Fibroblast of upper back skin (primary cell): ENCODE measurements at places on chromosomes 2 and 18.

DNA sequence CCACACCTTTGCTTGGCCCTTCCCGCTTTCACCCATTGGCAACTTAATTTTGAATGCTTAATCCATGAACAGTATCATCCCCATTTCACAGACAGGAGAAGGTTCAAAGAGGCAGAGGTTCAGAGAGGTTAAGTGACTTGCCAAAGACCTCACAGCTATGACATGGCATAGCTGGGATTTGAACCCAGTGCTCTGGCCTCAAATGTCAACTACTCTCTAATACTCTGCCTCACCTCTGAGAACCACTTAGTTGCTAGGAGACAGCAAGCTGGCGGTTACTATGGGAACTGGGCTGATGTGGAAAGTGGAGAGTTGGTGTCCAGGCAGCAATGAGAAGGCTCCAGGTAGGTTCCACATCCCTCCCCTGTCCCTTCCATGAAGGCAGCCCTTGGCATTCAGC is 15.8 kb upstream of the PRSS56 start:
- no peak for DNase-seq

- DNase-seq = peak; percentile 44
Measured at GRCh38 chr2:133748007-133748700, 179.9 kb upstream of the NCKAP5 start.

DNA sequence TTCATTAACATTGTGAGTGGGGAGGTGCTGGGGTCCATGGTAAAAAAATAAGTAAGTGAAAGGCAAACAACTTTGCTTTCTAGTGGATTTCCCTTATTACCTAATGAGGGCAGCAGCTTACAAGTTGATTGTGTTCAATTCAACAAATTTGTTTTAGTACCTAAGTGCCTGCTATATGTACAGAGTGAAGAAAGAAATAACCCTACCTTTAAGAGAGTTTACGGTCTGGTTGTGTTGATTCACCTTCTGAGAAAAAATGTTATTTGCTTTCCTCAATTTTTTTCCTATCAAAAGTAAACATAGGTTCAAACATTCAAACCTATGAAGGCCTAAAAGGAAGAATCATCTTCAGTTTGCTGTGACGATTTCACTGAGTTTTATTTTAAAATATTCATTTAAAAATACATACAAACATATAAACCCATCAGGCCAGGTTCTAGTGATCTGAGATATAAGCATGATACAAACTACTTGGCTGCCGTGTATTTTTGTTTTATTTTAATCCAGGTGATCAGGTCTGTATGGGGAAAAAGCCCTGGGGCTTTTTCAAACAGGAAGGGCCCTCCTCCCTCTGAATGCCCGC is 1.5 kb upstream of the SPTBN1 start:
- DNase-seq = no peak

- DNase-seq = no peak
Measured at GRCh38 chr2:239920693-239921365, 104.3 kb downstream of the NDUFA10 start.

DNA sequence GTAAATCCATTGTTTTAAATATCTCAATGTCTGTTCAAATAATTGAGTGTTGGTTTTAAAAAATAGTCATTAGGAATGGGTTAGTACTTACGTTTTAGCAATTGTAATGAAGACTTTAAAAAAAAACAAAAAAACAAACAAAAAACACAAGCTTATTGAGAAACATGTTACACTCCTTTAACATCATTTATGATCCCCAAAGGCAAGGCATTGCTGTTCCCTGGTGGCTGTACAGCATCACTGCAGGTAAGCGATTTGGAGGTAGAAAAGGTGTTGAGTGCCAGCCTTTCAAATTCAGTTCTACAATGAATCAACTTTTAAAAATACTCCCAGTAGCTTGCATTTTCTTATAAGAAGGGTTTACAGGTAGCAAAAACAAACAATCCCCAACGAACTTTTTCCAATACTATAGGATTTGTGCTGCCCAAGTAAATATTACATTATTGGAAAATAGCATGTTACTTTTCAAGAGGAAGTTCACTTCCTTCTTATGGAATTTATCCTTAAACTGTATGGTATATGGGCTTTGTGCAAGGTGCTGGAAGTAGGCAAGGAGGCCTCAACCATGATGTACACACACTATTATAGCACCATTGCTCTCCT is 27.5 kb downstream of the CNRIP1 start:
- no peak for DNase-seq

GRCh38 chr2:158772306-158773078 is 22.6 kb upstream of the DAPL1 start:
- DNase-seq = no peak

GRCh38 chr2:171571721-171572120 is 49.4 kb downstream of the CYBRD1 start:
- DNase-seq = no peak

- DNase-seq = no peak
Measured at GRCh38 chr18:56509656-56510055, 128.7 kb downstream of the TXNL1 start.

- DNase-seq = no peak
Measured at GRCh38 chr18:59708988-59709387, 11.8 kb upstream of the CCBE1 start.

DNA sequence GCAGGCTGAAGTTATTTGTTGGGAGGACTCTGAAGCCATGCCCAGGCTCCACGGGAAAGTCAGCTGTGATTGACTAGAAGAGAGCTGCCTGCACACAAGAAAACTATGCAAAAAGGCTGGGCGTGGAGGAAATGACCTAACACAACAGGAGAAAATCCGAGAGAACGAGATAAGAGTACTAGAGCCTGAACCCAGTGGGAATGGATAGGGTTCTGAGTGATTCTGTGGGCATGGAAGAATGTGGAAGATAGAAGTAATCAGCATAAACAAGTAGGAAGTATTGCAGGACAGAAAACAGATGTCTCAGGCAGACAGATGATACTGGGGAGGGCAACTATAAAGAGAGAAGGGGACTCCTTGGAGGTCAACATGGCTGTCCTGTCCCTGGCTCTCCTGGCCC is 12.1 kb upstream of the COPS8 start:
- peak; percentile 67 for DNase-seq

DNA sequence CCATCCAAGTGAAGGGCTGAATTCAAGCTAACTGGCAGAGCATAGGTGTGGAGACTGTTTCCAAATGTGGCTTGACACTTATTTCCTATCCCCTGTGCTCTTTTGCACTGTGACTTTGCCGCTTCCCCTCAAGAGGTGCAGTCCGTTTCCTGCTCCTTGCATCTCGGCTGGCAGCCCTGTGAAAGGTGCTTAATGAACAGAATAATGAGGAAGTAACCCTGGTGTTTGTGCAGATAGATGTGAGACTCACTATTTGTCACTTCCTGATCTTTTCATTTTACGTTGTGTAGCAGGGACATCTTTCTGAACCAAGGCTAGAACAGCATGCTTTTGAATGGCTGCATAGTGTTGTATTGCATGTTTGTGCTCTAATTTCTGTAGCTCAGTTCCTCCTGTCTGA is 60.8 kb downstream of the CEP192 start:
- no peak for DNase-seq

GRCh38 chr2:42404676-42405075 is 43.7 kb upstream of the COX7A2L start:
- no peak for DNase-seq

DNA sequence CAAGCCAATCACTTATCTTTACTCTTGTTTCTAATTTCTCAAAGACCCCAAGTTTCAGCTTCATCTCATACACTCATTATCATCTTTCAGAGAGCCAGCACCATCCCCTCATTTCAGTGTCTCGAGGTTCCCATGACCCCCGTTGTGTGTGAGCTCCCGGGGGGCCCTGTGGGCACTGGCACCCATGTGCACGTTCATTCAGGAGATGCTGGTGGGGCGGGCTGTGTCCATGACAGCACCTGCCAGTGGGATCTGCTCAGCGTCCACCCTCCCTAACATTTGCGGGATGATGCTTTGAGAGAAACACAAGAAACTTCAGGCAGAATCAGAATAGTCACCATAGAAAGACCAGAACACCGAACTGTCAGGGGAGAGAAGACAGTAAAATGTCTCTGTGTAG is 120.5 kb downstream of the MBP start:
- no peak for DNase-seq

DNA sequence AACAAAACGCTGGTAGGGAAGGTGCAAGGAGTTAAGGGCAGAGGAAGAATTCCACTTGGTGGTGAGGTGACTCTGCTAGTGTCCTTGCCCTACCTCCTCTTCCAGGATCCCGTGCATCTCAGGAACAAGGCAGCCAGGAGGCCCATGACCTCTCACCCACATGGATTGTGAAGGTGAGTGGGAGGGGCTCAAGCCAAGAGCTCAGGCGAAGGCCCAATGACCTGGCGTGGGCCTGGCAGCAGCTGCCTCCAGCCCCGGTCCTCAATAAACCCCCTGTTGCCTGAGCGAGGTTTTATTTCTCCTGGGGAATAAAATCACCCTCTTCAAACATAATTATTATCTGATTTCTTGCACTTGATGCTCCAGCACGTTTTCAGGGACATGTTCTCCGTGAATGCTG is 28.2 kb downstream of the LAMA1 start:
- no peak for DNase-seq

- DNase-seq = no peak
Measured at GRCh38 chr2:166424841-166425240, 49.1 kb upstream of the SCN9A start.

- DNase-seq = peak; percentile 16
Measured at GRCh38 chr2:112198780-112199179, 56.1 kb downstream of the ZC3H8 start.

DNA sequence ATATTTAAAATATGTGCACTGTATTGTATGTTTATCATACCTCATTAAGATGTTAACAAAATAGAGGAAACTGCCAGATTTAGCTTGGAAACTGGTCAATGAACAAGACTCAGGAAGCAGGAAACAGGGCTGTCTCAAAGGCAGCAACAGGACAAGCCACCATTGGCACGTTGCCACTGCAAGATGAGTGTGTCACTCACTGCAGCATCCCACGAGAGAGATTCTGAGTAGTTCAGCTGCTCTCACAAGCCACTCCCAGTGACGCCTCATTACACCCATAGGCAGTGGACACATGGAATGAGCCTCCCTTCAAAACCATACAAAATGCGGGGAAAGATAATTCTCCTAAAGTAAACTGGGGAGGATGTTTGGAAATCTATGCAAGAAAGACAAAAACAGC is 181.9 kb upstream of the DLGAP1 start:
- peak; percentile 21 for DNase-seq

DNA sequence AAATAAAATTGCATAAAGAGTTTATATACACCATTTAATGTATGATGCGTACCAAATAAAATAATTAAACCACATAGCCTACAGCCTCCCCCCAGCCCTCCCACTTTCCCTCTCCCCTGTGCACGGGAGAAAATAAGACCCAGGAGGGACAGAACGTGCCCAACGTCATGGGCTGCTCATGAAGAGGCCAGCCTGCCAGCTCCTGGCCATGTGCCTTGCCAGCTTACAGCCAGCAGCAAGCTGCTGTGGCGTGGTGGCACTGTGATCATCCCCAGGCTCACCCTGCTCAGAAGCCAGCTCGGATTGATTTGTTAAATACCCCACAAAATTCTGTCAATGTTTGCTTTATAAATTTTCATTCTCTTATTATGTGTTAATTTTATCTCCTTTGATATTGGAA is 7.6 kb downstream of the GPR148 start:
- DNase-seq = no peak

DNA sequence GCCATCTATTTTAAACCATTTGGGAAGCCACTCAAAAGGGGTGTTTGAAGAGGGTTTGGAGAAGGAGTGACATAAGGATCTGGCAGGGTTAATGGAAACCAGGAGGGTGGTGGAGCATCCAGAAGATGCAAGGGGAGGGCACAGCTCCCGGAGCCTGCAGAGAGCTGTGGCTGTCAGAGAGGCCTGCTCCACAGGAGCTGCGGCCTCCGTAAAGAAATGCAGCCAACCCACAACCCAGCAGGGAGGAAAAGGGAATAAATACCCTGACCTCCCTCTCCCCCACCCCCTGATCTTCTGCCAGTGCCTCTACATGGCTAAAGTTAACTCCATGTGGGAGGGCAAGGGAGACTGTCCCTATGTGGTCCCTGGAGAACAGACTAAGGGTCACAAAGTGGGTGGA is 567.1 kb upstream of the POU3F3 start:
- no peak for DNase-seq

- DNase-seq = no peak
Measured at GRCh38 chr2:146785101-146785500, 1059.7 kb upstream of the ACVR2A start.

DNA sequence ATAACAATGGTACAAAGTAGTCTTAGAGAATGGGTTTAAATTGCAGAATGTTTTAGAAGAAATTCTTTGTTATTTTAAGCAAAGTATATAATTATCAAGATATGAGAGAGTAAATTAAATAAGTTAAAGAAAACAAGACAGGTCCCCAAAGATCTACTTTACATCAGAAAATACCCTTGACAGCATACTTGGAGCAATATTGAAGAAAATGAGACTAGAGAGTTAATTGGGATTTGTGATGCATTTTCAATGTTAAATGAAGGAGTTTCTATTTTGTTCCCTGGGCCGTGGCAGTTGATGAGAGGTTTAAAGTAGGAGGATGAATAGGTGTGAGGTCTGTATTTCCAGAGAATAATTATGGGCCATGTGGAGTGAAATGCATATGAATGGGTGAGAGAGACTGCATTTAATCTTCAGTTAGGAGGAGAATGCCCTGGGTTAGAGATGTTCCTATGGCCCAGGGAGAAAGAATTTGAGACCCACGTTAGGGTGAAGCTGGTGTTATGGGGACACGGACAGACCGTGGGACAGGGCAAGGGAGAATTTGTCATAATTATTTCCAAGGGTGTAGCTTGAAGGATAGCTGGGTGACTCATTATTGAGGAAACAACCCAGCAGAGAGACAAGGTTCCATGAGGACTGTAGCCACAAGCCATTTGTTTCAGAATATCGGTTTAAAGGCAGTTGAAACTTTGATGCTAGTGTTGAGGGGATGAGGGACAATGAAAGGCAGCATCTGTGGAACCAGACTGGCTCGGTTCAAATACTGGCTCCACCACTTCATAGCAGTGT is 22.7 kb downstream of the MGAT5 start:
- DNase-seq = no peak

- no peak for DNase-seq
Measured at GRCh38 chr2:72124376-72124775, 23.3 kb downstream of the CYP26B1 start.

GRCh38 chr2:8244639-8245038 is 437.2 kb upstream of the ID2 start:
- no peak for DNase-seq

DNA sequence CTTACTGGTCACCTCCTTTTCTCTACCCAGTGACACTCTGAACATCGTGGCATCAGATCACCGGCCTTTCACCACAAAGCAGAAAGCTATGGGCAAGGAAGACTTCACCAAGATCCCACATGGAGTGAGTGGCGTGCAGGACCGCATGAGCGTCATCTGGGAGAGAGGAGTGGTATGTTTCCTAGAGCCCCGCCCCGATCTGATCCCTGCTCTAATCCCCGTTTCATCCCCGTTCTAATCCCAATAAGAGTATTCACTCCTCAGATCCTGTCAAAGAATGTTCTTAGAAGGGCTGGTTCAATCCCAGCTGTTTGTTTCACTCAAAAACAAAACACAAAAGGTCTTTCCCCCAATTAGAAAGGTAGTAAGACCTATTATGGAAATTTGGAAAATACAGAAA is 30.4 kb upstream of the MAPRE3 start:
- DNase-seq = no peak

- DNase-seq = peak; percentile 37
Measured at GRCh38 chr2:241218131-241219029, 29.9 kb downstream of the ANO7 start.

- peak; percentile 73 for DNase-seq
Measured at GRCh38 chr2:200786826-200787225, 24.9 kb upstream of the BZW1 start.

- no peak for DNase-seq
Measured at GRCh38 chr18:36527740-36528455, 230.4 kb downstream of the FHOD3 start.
